Hypothalamus (tissue), 51 donors: ENCODE measurements at places on chromosomes 5 and 9.
A peak's percentile ranks its signal among the peaks of the same experiment; 100 is the strongest.

- DNase-seq, result peak; percentile 65
Measured at GRCh38 chr5:96807075-96807654, 580 bp downstream of the ERAP1 start.

DNA sequence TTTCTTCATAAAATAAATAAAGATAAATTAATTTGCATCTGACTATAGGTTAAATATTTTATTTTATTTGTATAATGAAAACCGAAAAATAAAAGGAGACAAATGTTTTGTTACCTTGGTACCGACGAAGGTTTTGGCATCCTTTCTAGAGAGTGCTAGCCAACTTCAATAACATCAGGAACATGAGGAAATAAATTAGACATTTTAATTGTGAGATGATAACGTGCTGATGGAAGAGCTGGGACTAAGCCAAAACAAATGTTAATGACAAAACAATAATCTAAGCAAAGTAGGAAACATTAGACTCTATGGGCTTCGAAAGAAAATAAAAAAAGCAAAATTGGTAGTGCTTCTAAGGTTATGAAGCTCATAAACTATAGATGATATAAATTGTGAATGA, 201.0 kb downstream of the IRX2 start:
- DNase-seq, result no peak

GRCh38 chr5:93476251-93476742, 104.7 kb downstream of the NR2F1-AS1 start:
- no peak for DNase-seq

DNA sequence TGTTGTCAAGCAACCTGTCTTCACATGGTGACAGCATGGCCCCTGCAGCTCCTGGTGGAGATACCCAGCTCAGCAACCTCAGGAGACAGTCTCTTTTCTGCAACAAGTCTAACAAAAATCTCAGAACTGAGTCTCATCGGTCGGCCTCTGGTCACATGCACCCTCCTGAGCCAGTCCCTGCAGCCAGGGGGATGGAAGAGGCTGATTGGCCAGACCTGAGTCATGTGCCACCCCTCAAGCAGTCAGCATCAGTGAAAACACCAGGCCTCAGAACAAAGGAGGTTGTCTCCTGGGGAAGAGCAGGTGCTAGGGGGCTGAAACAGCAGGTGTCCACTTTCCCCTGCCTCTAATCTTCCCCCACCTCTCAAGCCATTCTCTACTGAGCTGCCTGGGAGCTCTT, 54.4 kb downstream of the SMIM23 start:
- no peak for DNase-seq

GRCh38 chr5:133356396-133356983, 255.9 kb downstream of the FSTL4 start:
- DNase-seq, result no peak

- no peak for DNase-seq
Measured at GRCh38 chr5:23721336-23721735, 213.9 kb downstream of the PRDM9 start.

- no peak for DNase-seq
Measured at GRCh38 chr5:10400831-10401230, 40.8 kb upstream of the ROPN1L start.

DNA sequence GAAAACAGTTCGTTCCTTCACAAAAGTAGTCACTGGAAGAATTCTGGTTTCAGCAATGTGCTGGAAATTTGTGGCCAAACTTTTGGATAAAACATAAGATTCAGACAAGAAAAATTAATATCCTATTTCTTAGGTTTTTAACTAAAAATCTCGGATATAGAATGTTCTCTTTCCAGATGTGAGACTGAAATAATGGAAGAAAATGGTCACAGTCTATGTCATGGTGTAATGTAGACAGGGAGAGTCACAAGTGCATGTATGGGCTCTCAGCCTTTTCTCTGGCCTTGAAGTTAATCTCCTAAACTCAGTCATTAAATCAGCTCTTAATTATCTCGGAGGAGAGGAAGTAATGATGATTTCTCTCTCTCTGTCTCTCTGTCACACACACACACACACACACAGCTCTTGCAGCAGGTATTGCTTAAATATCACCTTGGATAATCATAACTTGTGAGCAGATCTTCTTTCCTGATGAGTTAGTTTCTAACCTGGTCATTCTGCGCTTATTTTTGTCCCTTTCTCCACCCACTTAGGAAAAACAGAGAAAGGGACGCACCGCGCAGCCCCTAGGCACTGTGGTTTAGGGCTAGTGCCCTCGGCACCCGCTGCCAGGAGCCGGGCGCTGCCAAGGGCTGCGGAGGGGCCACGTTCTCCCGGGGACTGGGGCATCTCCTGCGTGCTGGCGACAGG, 672 bp upstream of the ITGA2 start:
- DNase-seq, result no peak

DNA sequence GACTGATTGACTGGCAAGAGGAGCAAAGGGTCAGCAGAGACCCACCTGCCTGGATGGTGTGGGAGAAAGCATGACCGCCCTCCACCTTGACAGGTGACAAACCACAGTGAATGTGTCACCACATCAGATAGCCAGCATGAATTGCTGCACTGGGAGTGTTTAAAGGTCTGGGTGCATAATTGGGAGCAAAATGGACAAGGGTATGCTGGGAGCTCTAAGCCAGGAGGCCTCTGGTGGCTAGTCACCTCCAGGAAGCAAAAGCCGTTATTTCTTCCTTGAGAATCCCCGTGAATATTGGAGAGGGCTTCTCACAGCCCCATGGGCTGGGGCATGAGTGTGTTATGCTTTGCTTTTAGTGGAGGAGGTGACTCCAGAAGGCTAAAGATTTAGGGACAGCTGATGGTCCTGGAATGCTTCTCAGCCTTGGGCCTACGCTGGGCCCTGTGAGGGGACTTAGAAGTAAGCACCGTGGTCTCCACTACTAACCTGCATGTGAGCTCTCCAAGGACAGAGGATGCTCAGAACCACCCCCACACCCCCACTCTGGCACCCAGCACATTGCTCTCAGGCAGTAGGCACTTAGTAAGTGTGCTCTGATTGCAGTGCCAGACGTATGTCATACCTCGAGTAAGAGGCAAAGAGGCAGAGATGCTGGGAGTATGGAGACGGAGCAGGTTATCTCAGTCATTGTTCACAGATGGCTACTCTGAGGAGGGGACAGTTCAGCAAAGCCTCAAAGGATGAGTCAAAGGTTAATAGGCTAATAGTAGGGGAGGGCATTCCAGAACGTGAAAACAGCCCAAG, 9.1 kb upstream of the IRF1 start:
- DNase-seq, result no peak
